ENCODE measurements at places on chromosomes 7 and 10. TPM values are rescaled to one million over a fixed set of nuclear protein-coding genes. Genes with fewer than 3 reads are reported as not detected.
A peak's percentile ranks its signal among the peaks of the same experiment; 100 is the strongest.

SHH gene
- not detected for total RNA-seq

RBP3 gene
- total RNA-seq: not detected

CLDN4 gene
- not detected for total RNA-seq

ACSM6 gene
- total RNA-seq: not detected

CBX3 gene
- 284 TPM for total RNA-seq

HOXA3 gene
- total RNA-seq: not detected

GRCh38 chr10:132328738-132329137 is 3.3 kb upstream of the LRRC27 start:
- peaks cover 40% of the 10 kb centered on the region for H3K36me3 ChIP-seq
- H3K4me1 ChIP-seq: peaks cover 62% of the 10 kb centered on the region
- no peak for DNase-seq
- peak overlapping the region; percentile 27 for H3K4me3 ChIP-seq
- peaks cover 3% of the 10 kb centered on the region for H3K27me3 ChIP-seq
- H3K27ac ChIP-seq: peak overlapping the region; percentile 15

GRCh38 chr10:8978100-8978499 is 923.6 kb downstream of the GATA3 start:
- H3K36me3 ChIP-seq: no peaks in the 10 kb centered on the region
- peaks cover 2% of the 10 kb centered on the region for H3K27me3 ChIP-seq
- H3K4me1 ChIP-seq: no peaks in the 10 kb centered on the region
- H3K4me3 ChIP-seq: no peak overlapping the region
- DNase-seq: no peak
- H3K27ac ChIP-seq: no peak overlapping the region

GRCh38 chr10:1638889-1639419 is 98.4 kb downstream of the ADARB2 start:
- H3K27ac ChIP-seq: no peak overlapping the region
- peaks cover 17% of the 10 kb centered on the region for H3K4me1 ChIP-seq
- H3K27me3 ChIP-seq: peaks cover 9% of the 10 kb centered on the region
- no peak overlapping the region for H3K4me3 ChIP-seq
- DNase-seq: no peak

- no peak overlapping the region for H3K4me3 ChIP-seq
- peaks cover 39% of the 10 kb centered on the region for H3K4me1 ChIP-seq
- no peak overlapping the region for H3K27ac ChIP-seq
Measured at GRCh38 chr10:11180228-11180627, 162.6 kb downstream of the CELF2 start.

GRCh38 chr10:3825244-3825643 is 40.2 kb upstream of the KLF6 start:
- no peak for DNase-seq
- H3K27ac ChIP-seq: peak overlapping the region; percentile 27
- H3K4me1 ChIP-seq: peaks cover 31% of the 10 kb centered on the region
- H3K4me3 ChIP-seq: no peak overlapping the region

DNA sequence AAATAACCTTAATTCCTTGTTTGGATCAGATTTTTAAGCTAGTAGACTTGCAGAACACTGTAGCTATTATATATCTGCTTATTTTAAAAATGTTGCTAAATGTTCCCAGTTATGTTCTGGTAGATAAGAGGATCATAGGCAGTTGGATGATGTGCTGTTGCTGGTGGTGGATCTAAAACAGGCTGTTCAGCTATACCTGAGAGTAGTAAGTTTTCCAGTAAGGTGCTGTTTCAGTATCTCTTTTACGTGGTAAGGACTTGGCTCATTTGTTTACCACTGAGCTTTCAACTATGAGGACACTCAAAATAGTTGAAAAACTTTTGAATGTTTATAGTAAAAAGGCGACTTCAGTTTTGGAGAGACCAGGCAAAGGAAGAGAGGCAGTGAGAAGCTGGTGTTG is 180.9 kb downstream of the CDK14 start:
- H3K27ac ChIP-seq: no peak overlapping the region
- no peak for DNase-seq
- no peaks in the 10 kb centered on the region for H3K27me3 ChIP-seq
- H3K4me1 ChIP-seq: no peaks in the 10 kb centered on the region

DNA sequence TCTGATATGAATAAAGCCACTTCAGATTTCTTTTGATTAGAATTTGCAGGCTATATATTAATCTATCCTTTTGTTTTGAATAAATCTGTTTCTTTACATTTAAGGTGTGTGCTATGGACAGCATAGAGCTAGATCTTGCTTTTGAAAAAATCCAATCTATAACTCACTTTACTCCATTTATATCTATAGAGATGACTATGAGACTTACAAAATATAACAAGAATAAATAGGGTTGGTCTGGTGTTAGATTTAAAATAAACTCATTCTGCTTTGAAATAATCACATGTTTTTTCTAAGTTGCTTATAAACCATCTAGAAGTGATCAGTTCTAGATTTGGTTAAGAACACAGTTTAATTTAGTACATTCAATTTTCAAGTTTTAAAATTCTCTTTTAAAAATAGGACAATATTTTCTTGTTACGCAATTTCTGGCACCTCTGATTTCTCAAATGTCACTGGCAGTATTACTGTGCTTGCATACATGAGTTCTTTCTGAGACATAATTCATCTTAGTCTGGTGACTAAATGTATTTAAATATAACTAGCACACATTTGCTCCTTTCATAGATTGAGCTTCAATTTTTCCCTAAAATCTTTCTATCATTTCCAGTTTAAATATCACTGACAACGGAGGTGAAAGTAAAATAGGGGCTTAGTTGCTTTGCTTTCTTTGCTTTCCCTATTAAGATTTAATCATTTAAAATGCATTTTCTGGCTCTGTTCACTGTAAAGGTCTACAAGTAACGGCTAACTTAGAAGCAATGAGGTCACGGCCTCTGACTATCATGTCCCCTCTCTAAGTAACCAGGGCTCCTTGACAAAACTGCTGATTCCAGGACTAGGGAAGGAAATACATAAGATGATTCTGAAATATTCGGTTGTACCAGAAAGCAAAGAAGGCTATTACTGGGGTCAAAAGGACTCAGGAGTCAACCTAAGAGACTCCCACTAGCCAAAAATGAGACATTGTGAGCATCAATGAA is 89.3 kb downstream of the ICA1 start:
- no peaks in the 10 kb centered on the region for H3K36me3 ChIP-seq
- peaks cover 40% of the 10 kb centered on the region for H3K4me1 ChIP-seq
- DNase-seq: no peak
- H3K27me3 ChIP-seq: peaks cover 18% of the 10 kb centered on the region

- H3K4me3 ChIP-seq: no peak overlapping the region
- DNase-seq: no peak
- peaks cover 95% of the 10 kb centered on the region for H3K4me1 ChIP-seq
- H3K27me3 ChIP-seq: no peaks in the 10 kb centered on the region
Measured at GRCh38 chr10:61965703-61966395, 64.3 kb downstream of the ARID5B start.

GRCh38 chr10:84290235-84290634 is 38.2 kb upstream of the CCSER2 start:
- H3K4me1 ChIP-seq: peaks cover 20% of the 10 kb centered on the region
- no peak overlapping the region for H3K4me3 ChIP-seq
- no peak for DNase-seq
- peaks cover 22% of the 10 kb centered on the region for H3K27me3 ChIP-seq

DNA sequence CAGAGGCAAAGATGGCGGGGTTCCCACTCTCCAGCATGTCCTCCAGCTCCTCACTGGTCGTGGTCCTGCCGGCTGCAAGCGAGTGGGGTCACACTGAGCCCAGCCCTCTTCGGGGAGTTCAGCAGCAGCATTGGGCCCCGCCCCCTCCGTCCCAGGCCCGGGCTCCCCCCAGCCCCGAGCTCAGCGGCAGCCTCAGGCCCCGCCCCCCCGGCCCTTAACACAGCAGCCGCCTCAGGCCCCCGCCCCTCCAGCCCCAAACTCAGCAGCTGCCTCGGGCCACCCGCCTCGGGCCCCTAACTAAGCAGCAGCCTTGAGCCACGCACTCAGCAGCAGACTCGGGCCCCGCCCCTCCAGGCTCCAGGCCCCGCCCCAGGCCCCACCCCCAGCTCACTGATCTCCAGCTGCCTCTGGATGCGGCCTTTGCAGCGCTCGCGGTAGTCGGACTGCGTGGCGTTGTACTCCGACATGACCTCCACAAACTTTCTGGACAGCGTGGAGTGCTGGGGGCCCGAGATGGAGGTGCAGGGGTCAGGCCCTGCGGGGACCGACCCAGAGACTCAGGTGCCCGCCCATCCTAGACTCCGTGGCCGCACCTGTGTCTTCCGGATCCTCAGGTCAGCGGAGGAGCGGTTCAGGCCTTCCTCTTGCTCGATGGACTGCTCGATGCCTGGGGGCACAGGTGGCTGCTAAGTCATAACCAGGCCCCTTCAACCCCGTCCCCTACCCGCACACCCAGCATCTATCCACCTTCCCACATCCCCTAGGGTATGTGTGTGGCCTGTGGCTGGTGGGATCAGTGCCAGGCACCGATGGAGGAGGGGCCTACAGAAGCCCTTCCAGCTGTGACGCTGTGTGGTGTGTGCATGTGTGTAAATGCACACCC is 15.5 kb downstream of the STX1A start:
- H3K4me3 ChIP-seq: no peak overlapping the region
- no peak overlapping the region for H3K27ac ChIP-seq
- H3K27me3 ChIP-seq: no peaks in the 10 kb centered on the region
- peaks cover 8% of the 10 kb centered on the region for H3K4me1 ChIP-seq
- peaks cover 21% of the 10 kb centered on the region for H3K36me3 ChIP-seq
- DNase-seq: peak; percentile 16

- H3K27me3 ChIP-seq: no peaks in the 10 kb centered on the region
- H3K27ac ChIP-seq: no peak overlapping the region
- DNase-seq: no peak
- H3K36me3 ChIP-seq: peaks cover 60% of the 10 kb centered on the region
- no peak overlapping the region for H3K4me3 ChIP-seq
Measured at GRCh38 chr7:64999165-65000004, 7.1 kb downstream of the ERV3-1 start.

DNA sequence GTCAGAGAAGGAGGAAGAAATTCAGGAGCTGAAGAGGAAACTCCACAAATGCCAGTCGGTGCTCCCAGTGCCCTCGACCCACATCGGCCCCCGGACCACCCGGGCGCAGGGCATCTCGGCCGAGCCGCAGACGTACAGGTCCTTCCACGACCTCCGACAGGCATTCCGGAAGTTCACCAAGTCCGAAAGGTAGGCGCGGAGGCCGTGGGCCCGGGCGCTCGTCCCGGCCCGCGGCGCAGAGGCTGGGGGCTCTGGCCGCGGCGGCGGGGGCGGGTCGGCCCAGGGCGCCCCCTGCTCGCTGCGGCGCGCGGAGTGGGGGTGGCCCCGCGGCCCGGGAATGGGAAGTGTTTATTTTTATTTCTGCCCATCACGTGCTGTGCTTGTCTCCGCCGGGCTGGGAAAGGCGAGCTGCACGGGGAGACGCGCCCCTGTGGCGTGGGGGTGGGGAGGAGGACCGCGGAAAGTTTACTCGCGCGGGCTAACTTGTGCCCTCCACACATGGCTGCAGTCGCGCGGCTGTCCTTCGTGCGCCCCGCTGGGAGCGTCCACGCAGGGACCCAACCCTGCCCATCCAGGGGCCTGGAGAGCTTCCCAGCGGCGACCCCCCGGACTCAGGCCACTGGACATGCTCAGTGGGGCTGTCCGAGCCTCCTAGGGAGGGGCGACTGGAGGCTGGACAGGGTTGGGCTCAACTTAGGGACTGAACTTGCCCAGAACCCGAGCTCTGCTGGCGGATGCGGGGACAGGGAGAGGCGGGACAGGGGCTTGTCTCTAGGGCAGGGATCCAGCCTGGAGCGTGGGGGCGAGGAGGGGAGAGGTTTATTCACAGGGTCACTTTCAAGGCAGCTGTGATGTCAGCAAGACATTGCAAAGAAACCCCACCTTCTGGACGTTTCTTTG is 82.6 kb upstream of the PRKG1 start:
- H3K4me3 ChIP-seq: no peak overlapping the region
- no peaks in the 10 kb centered on the region for H3K4me1 ChIP-seq
- peaks cover 51% of the 10 kb centered on the region for H3K27me3 ChIP-seq

- DNase-seq: no peak
- H3K36me3 ChIP-seq: peaks cover 2% of the 10 kb centered on the region
- H3K27ac ChIP-seq: peak overlapping the region; percentile 97
- peaks cover 10% of the 10 kb centered on the region for H3K27me3 ChIP-seq
Measured at GRCh38 chr7:107167483-107168232, 1.1 kb upstream of the HBP1 start.

GRCh38 chr10:23343591-23344240 is 881 bp downstream of the C10orf67 start:
- H3K36me3 ChIP-seq: no peaks in the 10 kb centered on the region
- peak overlapping the region; percentile 32 for H3K27ac ChIP-seq
- DNase-seq: peak; percentile 32
- H3K4me3 ChIP-seq: peak overlapping the region; percentile 87

DNA sequence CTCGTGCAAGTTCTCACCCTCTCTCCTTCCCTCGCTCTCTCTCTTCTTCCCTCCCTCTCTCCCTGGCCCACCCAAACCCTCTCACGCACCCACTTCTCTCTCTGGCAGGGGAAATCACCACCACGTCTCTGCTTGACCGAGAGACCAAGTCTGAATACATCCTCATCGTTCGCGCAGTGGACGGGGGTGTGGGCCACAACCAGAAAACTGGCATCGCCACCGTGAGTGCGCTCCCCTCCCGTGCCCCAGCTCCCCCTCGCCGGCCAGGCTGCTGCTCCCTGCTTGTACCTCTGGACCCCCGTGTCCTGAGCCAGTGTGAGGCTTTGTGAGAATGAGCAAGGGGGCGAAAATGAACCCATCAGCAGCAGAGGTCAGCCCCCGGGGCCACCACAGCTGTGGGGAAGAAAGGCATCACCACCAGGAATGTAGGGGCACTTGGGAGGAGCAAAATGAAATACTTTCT is 25.5 kb downstream of the C10orf105 start:
- H3K27me3 ChIP-seq: no peaks in the 10 kb centered on the region
- H3K36me3 ChIP-seq: no peaks in the 10 kb centered on the region
- DNase-seq: no peak
- H3K4me3 ChIP-seq: no peak overlapping the region
- H3K27ac ChIP-seq: no peak overlapping the region

DNA sequence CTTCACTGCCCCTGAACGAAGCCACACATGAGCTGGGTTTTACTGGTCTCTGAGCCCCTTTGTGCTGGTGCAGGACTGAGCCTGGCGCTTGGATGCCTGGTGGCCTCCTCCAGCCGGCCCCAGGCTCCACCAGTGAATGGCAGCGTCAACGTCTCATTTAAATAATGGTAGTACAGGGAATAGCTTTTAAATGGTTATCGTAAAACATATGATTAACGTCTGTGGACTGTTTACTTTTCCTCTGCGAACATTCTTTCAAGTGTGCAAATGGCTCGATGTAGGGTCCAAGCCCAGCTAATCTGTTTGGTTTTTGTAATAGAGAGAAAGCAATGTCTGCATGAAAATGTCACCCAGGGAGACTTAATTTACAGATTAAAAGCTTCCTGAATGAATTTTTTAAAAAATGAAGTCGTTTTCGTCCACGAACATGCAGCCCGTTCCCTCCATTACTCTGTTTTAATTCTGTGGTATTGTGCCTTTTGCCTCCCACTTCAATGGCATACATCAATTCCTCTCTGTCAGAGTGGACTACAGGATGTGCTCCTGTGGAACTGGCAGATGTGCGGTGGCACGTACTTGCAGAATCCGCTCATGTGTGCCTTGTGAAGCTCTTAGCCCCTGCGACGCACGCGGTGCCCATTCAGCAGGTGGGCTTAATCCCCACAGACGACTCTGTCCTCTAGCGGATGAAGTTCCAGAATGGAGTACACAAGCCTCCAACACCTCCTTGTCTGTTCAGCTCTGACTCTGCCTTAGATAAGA is 192.7 kb downstream of the TCF7L2 start:
- H3K4me3 ChIP-seq: no peak overlapping the region
- no peaks in the 10 kb centered on the region for H3K4me1 ChIP-seq
- H3K27ac ChIP-seq: no peak overlapping the region
- H3K27me3 ChIP-seq: peaks cover 2% of the 10 kb centered on the region

- no peaks in the 10 kb centered on the region for H3K27me3 ChIP-seq
- H3K27ac ChIP-seq: no peak overlapping the region
- no peak for DNase-seq
Measured at GRCh38 chr10:17649836-17650235, 5.9 kb downstream of the STAM start.

Data from activated T-helper 1 cell treated with anti-CD3 and anti-CD28 coated beads, Interleukin-12 subunit alpha, Interleukin-12 subunit beta, Interleukin-2, Interleukin-4 antibody, amounts not matched to agents 30 ng/mL and 10 ng/mL and 1 ng/mL, durations not matched to agents 14 hours and 24 hours and 36 hours (primary cell).